ENCODE measurements at places on chromosomes 3 and 15.

DNA sequence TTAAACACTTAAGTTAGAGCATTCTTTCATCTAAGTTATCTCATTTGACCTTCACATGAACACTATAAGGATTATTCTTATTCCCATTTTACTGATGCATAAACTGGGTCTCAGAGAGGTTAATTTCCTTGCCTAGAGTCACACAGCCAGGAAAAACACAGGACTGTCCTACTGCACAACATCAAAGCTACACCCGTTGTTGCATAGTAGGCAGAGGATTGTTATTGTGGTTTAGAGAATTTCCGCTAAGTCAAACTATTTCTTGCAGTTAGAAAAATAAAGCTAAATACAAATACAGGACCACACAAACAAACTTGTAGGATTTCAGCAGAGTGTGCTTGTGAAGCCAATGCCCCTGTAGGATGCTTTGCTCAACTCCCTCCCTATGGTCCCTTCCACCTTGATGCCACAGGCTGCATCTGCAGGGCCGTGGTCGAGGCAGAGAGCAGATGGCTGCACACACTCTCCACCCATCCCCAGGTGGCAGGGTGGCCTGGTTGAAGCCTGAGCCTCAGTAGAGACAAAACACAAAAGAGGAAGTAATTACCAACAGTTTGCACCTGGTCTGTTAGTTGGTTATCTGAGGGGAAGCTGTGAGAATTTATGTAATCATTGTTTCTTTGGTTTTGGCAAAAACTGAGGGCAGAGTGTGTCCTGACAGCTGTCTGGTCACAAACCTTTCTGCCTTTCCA, 41.1 kb upstream of the SKOR1 start:
- no peak for DNase-seq

DNA sequence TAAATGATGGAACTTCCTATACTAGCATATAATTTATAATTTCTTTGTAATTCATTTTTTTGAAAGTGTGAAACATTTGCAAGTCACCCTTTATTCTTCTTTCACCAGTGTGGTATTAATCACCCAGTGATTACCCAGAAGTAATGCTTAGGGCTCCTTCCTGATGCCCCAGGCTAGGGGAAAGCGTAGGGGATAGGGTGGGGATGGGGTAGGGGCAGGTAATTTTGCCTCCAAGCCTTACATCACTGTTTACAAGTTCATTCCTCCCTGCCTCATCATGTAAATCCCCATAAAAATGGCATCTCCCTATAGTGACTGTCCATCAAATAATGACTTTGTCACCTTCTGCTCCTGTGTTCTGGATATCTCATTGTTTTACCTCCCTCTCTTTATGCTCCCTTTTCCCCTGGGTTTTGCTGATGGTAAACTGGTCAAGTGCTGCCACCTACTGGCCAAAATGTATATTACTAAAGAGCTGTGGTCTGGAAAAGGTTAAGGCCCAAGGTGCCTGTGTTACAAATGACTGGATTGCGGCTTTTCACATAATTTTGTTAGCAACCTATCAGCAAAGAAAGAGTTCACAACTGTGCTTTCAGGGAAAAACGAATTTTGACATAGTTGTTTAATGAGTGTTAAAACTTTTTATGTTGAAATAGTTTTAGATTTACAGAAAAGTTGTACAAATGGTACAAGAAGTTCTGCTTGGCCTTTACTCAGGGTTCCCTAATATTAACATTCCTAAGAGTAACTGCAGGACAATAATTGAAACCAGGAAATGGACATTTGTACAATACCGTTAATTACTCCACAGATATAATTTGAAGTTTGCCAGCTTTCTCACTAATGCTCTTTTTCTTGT, 54.7 kb downstream of the ONECUT1 start:
- peak; percentile 72 for DNase-seq

DNA sequence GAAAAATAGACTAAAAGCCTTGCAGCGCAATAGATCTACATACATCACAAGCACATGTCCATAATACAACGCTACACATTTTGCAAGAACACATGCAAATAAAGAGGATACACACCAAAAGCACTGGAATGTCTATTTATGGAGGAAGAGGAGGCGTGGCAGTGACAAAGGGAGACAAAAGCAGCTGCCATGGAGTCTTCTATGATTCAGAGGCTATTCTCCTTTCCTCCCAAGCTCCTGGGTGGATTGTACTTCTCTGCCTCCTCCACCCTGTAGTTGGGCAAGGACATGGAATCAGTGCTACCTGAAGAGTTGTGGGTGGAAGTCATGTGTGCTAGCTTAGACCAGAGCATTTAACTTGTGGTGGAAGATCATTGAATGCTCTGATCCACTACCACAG, 57.9 kb upstream of the ABHD2 start:
- no peak for DNase-seq

- DNase-seq = no peak
These were observed 2.2 kb upstream of the LTF start for GRCh38 chr3:46466871-46467403.

DNA sequence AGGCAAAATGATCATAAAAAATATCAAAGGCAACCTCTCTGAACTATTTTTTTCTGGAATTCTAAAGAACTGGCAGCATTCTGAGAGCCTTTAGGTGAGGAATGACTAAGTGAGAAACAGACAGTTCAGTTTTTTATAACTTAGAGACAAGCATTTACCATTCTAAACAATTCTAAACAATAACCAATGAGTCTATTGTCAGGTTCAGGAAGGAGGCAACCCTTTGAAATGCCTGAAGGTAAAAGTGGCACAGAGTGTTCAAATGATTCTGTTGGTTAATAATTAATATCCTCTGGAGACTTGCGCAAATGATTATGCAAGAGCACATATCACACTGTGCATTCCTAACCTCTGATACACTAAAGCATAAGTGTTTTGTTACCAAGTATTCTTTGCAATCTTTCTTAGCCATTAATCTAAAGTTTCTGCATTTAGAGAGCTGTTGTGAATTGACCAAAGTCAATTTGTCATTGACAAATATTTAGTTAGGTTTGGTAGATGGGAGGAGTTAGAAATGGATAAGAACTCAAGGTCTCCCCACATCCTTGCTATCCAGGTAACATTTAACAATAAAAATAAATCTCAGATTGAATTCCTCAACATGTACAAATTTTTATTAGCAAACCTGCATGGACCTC, 9.2 kb upstream of the TGFBR2 start:
- DNase-seq = no peak

Data from erythroblast (primary cell).